Stomach (tissue), 19 donors: ENCODE measurements at places on chromosomes 11 and 22. TPM values are rescaled to one million over a fixed set of nuclear protein-coding genes. Genes with fewer than 3 reads are reported as not detected.

- H3K4me3 ChIP-seq: no peak overlapping the region
- H3K36me3 ChIP-seq: no peaks in the 10 kb centered on the region
- no peaks in the 10 kb centered on the region for H3K4me1 ChIP-seq
- no peaks in the 10 kb centered on the region for H3K27me3 ChIP-seq
- H3K27ac ChIP-seq: no peak overlapping the region
- DNase-seq: peak; percentile 50
These were observed 226.3 kb downstream of the DSCAML1 start for GRCh38 chr11:117570701-117571100.

- H3K27ac ChIP-seq: no peak overlapping the region
- no peak for DNase-seq
- peaks cover 22% of the 10 kb centered on the region for H3K4me1 ChIP-seq
- no peaks in the 10 kb centered on the region for H3K27me3 ChIP-seq
- H3K36me3 ChIP-seq: no peaks in the 10 kb centered on the region
These were observed 3.0 kb upstream of the SWAP70 start for GRCh38 chr11:9660886-9661285.

GRCh38 chr11:12057299-12057980, 49.0 kb upstream of the DKK3 start:
- no peak overlapping the region for H3K27ac ChIP-seq
- H3K36me3 ChIP-seq: no peaks in the 10 kb centered on the region
- H3K4me3 ChIP-seq: no peak overlapping the region
- H3K4me1 ChIP-seq: peaks cover 12% of the 10 kb centered on the region
- no peaks in the 10 kb centered on the region for H3K27me3 ChIP-seq
- DNase-seq: no peak

The JAM3 gene
- 10.8 TPM for polyA plus RNA-seq

- H3K27me3 ChIP-seq: peaks cover 32% of the 10 kb centered on the region
- peak overlapping the region; percentile 81 for H3K27ac ChIP-seq
- no peaks in the 10 kb centered on the region for H3K36me3 ChIP-seq
- H3K4me3 ChIP-seq: peak overlapping the region; percentile 51
These were observed 935 bp upstream of the RCOR2 start for GRCh38 chr11:63917692-63918506.

- no peak overlapping the region for H3K4me3 ChIP-seq
- no peaks in the 10 kb centered on the region for H3K36me3 ChIP-seq
- no peak overlapping the region for H3K27ac ChIP-seq
- H3K27me3 ChIP-seq: no peaks in the 10 kb centered on the region
These were observed 288.8 kb downstream of the CASP12 start for GRCh38 chr11:104609311-104610085.

DNA sequence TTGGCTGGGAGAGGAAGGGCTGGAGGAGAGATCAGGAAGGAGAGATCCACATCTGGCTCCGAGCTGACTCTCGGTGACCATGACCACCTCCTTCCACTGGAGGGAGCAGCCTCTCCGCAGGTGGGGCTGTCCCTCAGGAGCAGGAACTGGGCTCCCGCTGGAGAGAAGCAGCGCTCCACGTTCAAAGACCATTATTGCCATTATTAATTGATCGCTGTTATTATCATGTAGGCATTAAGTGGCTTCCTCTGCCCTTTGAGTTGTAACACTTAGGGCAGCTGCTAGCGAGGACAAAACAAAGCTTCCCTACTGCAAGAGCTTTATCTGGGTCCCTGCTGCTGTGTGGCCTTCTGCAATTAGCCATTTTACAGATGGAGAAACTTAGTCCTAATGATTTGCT, 251.9 kb downstream of the ST3GAL4 start:
- H3K27me3 ChIP-seq: peaks cover 19% of the 10 kb centered on the region
- H3K27ac ChIP-seq: no peak overlapping the region
- no peak overlapping the region for H3K4me3 ChIP-seq
- peak; percentile 80 for DNase-seq

The MRGPRX3 gene
- 1.2 TPM for polyA plus RNA-seq

DNA sequence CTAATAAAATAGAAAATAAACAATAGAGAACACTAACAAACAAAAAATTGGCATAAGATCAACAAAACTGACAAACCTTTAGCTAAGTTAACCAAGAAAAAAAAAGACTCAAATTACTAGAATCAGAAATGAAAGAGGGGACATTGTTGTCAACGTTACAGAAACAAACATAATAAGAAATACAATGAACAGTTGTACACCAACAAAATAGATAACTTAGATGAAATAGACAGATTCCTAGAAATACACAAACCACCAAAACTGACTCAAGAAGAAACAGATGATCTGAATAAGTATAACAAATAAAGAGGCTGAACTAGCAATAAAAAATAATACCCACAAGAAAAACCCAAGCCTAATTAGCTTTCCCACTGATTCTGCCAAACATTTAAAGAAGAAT, 34.7 kb upstream of the TMPRSS4 start:
- no peak overlapping the region for H3K27ac ChIP-seq
- H3K27me3 ChIP-seq: no peaks in the 10 kb centered on the region
- H3K36me3 ChIP-seq: no peaks in the 10 kb centered on the region
- DNase-seq: no peak
- no peak overlapping the region for H3K4me3 ChIP-seq
- no peaks in the 10 kb centered on the region for H3K4me1 ChIP-seq

DNA sequence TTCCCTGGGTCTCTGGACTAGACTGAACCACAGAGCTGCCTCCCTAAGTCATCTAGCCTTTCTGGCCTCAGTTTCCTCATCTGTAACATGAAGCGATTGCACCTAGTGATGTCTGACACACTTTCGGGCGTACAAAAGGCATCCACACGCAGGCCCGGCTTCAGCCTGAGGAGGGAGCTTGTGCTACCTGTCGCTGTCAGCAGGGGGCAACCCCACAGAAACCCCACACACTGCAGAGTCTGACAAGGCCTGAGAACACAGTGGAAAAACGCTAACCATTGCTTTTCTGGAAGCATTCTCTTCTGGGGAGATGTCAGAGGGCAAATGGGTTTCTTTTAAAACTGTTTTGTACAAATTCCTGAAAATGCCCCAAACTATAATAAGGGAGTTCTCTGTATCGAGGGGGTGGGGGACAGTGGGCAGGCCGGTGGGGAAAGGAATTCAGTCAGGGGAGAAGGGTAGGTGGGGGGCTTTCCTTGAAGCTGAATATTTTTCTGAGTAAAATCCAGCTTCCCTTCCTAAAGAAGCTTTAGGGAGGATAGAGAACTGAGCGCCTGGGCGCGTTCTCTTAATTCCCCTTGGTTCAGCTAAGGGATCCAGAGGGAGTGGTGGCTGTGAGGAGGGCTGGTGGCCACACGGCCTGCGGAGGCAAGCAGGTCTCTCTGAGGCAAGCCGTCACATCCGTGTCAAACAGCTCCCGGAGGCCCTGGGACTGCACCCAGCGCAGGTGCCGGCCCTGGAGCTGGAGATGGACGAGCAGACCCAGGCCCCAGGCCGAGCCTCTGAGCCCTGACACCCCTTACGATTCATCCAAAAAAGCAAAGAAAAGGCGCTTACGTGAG, 533 bp downstream of the ELF5 start:
- no peaks in the 10 kb centered on the region for H3K4me1 ChIP-seq
- peak; percentile 73 for DNase-seq
- no peaks in the 10 kb centered on the region for H3K36me3 ChIP-seq
- H3K27ac ChIP-seq: no peak overlapping the region

The MUC5AC gene
- polyA plus RNA-seq: 24.0 TPM

DNA sequence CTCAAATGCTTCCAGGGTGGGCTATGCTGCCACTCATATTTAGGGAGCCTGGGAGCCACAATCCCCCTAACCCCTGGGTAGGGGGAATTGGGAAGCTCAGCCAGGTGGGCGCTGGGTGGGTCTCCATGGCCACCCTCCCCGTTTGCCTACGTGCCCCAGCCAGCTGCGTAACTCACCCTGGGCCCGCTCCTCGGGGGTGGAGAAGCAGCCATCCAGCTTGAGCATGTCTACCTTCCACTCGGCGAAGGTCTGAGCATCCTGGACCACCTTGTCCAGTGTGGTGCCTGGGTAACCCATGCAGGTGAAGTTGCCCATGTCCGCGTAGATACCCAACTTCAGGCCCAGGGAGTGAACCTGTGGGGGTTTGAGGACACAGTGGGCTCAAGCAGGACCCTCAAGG, 3.7 kb downstream of the NAGA start:
- no peak overlapping the region for H3K4me3 ChIP-seq
- H3K4me1 ChIP-seq: peaks cover 25% of the 10 kb centered on the region
- H3K36me3 ChIP-seq: peaks cover 62% of the 10 kb centered on the region
- H3K27ac ChIP-seq: no peak overlapping the region
- no peak for DNase-seq
- no peaks in the 10 kb centered on the region for H3K27me3 ChIP-seq

The KMT5B gene
- polyA plus RNA-seq: 14.3 TPM

The MYOD1 gene
- not detected for polyA plus RNA-seq
